ENCODE measurements at places on chromosomes 7 and 10.

DNA sequence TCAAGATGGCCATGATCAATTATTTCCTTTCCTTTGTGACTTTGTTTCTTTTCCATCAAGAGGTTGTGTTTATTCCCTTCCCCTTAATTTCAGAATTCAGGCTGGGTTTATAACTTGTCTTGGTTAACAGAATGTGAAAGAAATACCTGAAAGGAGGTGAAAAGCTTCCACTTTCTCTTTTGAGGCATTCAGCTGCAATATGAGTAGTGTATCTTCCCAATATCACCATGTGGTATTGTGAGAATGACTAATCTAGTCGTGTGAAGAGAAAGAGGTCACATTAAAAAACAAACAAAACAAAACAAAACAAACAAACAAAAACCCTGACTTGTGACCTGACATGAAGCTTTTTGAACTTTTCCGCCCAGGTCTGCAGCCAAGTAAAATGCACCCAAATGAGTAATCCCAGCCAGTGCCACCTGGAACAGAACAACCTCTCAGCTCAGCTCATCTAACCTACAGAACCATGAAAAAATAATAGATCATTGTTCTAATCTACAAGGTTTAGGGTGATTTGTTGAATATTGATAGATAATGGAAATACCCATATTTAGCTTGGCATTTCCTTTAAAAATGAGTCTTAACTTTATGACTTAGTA, 70.8 kb upstream of the TEX47 start:
- no peak for DNase-seq

GRCh38 chr10:101512738-101513137, 75.3 kb downstream of the POLL start:
- no peak for DNase-seq

- no peak for DNase-seq
Observed at GRCh38 chr10:8305876-8306652, 251.6 kb downstream of the GATA3 start.

DNA sequence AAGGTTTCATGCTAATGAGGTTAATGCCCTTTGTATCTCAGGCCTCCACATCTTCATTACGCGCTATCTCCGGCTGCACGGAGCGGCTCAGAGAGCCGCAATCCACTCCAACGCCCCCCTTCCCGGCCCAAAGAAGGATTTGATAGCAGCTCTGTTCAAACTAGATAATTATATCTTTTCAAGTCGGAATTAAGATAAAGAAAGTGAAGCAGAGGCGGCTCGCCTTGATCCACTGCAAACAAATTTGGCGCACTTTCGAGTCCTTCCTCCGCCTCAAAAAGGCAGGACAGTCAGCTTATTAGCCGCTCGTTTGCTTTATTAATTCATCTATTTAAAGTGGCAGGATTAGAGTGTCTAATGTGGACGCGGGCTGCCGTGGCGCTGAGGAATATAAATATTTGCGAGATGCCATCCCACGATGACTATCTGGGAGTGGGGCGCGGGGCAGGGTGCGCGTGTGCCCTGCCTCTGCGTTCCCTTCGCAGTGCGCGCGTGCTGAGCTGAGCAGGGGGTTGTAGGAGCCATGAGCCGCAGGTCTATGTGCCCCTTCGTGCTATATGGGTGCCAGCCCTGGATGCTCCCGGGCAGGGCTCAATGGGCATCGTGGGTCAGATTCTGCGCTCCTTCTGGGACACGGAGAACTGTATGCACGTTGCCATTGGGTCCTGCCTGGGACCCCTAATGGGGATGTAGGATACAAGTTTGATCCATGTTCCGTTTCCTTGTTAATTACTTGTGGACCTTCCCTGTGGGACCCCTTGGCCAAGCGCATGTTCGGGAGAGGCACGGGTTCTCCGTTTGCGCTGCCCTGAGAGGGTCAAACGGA, 9.0 kb downstream of the EMX2 start:
- no peak for DNase-seq

DNA sequence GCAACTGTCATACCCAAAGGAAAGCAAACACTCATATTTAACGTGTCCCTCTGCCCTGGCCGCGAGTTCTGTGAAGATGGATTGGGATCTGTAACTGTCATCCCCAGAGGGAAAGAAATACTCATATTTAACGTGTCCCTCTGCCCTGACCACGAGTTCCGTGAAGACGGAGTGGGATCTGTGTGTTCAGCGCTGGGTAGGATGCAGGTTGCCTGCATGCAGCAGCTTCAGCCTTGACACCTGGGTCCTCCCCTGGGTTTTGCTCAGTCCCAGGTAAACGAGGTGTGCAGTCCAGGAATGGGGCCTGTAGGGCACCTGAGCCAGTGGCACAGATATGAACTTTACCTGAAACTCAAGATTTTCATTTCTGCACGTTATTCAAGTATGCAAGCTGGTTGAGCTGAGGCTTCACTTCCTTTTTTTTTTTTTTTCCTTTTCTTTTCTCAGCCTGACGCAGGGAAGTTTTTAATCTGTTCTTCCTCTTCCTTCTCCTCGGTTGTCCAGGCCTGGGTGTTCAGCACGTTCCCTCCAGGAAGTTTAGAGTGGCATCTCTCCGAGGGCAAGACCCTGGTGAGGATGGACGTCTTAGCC, 159.0 kb upstream of the SHH start:
- DNase-seq: no peak

DNA sequence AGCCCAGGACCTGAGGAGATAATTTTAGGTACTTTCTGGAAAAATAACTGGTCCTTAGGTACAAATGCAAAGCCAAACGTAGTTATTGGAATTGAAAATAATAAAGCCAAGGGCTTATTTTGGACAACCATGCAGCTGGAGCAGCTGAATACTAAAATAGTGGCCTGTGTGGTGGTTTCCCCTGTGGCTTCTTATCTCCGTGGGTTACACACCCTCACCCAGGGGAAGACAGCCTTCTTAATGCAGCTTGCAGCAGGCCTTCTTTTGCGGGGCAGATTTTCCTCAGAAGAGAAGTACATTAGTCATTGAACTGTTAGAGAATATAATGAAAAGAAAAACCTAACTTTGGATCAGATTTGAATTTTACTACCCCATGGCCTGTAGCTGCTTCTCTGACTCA, 133.5 kb downstream of the ST7 start:
- DNase-seq: no peak

DNA sequence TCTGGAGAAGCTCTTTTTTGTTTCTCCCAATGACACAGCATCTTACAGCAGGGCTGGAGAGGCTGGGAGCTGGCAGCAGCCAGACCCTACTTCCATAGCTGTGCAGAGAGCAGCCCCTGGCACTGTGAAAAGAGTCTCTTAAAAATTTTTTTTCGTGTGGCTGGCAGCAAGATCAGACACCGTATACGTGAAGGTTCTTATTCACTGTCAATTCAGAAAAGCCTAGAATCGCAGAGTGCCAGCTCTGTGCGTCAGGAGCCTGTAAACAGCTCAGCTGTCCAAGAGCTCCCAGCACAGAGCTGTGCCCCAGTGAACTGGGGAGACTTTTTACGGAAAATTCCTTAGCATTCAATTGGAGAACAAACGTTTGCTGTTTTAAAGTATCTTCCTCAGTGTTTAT, 6.5 kb downstream of the BAG3 start:
- DNase-seq: no peak

GRCh38 chr7:43431020-43431595, 151.8 kb upstream of the STK17A start:
- no peak for DNase-seq

DNA sequence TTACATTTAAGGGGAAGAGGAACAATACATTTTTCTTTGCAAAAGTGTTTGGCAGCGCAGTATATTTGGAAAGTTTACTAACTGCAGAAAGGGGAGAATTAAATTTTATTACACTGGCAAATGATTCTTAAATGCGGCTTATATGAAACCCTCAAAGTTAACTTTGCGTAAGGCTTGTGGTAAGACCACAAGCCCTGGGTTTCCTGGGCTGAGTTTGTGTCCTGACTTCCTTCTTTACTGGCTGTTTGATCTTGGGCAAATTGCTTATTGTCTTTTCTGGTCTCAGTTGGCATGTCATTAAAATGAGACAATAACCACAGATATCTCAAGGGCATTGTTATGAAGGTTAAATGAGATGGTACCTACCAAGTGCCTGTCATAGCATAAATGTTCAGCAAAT, 106.8 kb downstream of the GLRX3 start:
- no peak for DNase-seq

DNA sequence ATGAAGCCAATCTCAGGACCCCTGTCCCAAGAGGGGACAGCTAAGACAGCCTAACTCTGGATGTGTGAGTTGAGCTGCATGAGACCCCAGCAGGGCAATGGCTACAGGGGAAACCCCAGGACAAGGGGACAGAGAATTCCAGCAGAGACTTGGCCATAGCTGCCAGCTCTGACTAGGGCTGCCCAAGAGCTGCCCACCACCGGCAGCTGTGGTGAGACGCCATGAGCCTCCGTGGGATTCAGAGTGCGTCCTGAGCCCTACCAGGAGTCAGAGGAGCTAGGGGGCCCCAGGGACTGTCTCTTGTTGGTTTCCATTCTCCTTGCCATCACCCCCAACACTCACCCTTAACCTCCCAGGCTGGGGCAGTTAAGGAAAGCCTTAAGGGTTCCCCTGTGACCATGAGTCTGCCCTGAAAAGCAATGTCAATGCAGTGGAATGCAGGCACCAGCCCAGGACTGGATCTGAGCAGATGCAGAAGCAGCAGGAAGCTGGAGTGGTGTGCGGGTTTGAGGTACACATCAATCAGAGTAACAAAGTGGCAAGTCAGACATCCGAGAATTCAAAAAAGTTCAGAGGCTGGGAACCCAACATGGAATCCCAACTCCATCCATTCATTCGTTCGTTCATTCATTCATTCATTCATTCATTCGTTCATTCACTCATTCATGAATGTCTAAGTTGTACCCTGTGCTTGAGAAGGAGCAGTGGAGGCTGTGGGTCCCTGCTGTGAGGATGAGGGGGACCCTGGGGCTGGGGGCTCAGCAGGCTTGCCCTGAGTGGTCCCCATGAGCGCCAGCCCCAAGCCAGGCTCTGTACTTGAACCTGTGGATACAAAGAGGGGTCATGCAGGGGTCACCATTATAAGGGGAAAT, 52.9 kb downstream of the C10orf120 start:
- DNase-seq: no peak

DNA sequence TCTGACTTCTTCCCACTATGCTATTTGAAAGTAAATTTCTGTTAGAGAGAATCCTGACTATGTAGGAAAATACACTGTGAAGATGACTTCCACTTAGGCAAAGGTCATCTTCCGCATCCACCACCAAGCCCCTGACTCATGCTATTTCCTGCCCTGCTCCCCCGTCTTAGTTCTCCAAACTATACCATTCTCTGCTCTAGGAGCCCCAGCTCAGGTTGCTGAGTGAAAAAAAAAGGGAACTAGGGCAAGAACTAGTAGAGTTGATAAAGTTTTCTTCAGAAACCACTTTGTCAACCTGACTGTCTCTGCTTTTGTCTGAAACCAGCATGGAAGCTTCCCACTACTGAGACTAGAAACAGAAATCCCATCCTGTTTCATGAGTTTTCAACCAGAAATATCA, 96.9 kb downstream of the EVX1 start:
- no peak for DNase-seq

GRCh38 chr10:124222318-124222987, 129.1 kb upstream of the CHST15 start:
- no peak for DNase-seq

DNA sequence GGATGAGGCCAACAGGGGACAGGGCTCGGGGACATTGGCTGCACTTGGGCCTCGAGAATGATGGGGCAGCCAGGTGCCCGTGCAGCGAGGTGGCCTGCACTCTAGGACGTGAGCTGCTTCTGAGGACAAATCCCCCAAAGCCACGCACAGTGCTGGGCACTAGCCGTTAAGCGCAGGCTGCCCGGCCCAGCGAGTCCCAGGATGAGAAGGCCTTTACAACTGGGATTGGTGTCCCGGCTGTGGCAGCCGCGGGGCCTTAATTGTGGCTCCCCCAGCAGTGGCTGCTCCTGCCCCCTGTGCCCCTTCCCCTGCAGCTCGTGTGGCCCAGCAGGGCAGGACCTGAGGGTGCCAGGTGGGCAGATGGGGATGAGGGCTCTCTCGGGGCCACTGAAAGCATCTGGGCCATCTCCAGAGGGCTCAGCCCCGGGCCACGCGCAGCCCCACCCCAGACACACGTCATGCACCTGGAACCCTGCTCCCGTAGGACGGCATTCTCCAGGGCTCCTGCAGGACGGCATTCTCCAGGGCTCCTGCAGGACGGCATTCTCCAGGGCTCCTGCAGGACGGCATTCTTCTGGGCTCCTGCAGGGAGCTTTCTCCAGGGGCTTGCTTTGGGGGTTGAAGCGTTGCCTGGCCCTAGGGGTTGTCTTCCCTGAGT, 6.6 kb downstream of the PWWP2B start:
- DNase-seq: no peak

GRCh38 chr10:73893426-73893825, 17.5 kb upstream of the PLAU start:
- DNase-seq: no peak

DNA sequence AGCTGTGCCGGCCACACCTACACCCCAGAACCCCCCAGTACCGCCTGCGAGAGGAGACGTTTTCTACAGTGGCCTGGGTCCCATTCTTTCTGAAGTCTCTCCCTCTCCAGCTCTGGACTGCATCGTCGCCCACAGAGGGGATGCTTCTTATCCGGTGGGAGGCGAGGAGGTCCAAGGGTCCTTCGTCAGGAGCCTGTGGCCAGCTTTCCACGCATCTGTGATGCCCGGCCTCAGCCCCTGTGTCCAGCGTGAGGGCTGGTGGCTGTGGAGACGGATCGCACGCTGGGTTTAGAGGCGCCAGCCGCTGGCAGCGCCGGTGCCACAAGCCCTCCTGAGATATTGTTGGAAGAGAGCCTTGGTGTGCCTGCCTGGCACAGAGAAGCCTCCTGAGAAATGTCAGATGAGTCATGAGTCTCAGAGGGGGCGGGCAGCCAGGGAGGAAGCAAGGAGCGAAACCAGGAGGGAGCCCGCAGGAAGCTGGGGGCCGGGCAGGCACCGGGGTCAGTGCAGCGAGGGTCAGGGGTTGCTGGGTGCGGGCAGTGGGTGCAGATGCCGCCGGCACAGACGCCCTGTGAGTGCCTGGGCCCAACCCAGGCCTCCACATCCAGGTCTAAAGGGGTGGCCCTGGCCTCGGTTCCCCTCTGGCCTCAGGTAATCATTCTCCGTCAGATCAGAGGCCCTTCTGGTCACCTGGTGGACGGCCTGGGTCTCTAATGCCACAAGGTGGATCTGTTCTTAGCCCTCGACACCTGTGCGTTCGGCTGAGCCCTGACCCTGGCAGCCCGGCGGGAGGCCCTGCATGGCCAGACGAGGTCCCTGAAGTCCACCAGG, 86.0 kb upstream of the DIP2C start:
- no peak for DNase-seq

Data from NCI-H1694 (cell line).